Small intestine (tissue), 16 donors: ENCODE measurements at places on chromosomes 1 and 21.

GRCh38 chr1:243264717-243265116 is 8.9 kb downstream of the SDCCAG8 start:
- DNase-seq: no peak

DNA sequence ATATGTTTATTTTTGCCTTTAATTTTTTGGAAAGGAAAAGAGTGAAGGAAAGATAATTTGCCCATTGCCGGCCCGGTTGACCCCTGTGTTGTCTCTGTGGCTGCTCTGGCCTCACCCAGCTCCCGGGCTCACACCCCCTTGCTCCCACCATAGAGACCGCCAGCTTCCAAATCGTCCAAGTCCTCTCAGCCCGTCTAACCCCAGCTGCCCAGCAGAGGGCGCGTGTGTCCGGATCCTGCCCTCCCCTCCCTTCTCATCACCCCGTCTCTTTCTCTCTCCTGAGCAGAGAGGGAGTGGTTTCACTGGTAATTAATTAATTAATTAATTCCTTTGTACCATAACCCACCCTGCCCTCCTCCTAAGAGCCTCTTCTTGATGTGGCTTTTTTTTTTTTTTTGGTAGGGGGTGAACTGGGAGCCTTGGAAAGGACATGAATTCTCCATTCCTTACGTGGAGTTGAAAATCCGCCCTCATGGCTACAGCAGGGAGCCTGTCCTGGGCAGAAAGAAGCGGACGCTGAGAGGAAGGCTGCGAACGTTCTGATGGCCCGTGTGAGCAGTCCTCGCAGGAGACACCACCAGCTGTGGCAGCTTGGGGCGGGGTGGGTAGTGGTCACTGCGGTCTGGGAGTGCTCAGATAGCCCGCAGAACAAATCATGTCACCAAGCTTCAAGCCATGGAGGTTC is 45.9 kb downstream of the KIAA0040 start:
- peak; percentile 80 for DNase-seq

- DNase-seq: no peak
Measured at GRCh38 chr1:66335125-66335524, 198.8 kb upstream of the SGIP1 start.

GRCh38 chr1:180954801-180955165 is 42.1 kb downstream of the KIAA1614 start:
- DNase-seq: no peak

DNA sequence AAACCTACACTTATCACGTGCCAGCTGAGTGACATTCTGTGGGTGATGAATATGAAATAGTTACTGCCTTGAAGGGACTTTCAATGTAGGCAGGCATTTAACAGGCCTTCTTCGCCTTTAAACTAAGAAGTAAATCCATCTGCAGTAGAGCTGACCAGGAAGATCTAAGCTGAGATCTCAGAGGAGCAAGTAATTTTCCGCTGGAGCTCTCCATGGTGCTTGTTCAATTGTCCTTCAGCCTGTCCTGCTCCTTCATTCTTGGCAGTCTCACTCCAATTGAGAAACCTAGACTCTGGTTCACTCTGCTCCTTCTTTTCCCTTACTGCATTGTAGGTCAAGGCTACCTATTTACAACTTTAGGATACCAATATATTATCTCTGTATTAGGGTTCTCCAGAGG is 183.5 kb downstream of the HMCN1 start:
- DNase-seq: peak; percentile 4

DNA sequence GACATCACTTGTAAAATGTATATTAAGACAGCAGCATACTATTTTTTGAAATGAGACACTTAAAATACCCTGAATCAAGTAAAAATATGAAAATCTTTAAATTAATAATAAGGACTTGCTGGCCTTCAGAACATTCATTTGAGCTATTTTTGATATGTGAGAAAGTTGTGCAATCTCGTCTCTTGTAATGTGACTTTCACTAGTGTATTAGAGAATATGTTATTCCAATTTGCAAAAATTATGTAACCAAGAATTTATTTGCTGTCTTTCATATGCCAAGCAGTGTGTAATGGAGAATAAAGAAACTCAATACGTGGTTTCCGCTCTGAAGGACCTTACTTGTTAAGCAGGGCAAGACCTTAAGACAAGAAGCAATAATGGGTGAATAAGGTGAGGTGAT is 375.0 kb upstream of the RUNX1 start:
- no peak for DNase-seq

DNA sequence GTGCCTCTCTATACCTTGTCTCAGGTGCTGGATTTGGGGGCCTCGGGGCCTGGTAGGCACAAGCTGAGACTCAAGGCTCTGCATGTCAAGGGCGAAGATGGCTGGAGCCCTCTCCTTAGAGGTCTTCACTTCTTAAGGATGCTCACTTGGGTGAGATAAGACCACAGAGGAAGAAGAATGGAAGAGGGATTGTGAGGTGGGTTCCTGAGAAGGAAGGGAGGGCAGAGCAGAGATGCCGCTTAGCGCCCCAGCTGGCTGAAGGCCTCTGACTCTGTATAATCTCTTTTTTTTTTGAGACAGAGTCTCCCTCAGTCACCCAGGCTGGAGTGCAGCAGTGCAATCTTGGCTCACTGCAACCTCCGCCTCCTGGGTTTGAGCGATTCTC is 32.2 kb downstream of the SOX13 start:
- no peak for DNase-seq
